ENCODE measurements at places on chromosomes 6 and 20.

GRCh38 chr6:74518035-74518434 lies 687.8 kb downstream of the COL12A1 start:
- DNase-seq, result no peak

- peak; percentile 62 for DNase-seq
These were observed 96.5 kb downstream of the HFE start for GRCh38 chr6:26183581-26184366.

DNA sequence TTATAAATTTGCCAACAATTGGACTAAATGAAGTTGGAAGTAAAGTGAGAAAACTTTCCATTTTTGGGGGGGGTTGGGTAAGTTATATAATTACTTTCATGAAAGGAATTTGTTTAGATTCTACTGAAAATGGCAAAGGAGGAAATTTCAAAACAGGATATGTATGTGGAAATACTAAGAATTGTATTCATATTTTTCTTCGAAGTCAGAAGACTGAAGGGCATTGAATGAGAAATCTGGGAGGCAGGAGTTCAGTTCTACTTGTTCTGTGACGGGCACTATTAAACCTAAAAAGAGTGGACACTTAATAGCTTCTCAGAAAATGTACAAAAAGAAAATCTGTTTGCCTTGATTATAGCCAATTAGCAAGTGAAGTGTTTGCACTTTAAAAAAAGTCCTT lies 114.7 kb downstream of the PRIM2 start:
- DNase-seq, result no peak

- no peak for DNase-seq
These were observed 8.9 kb upstream of the ERVFRD-1 start for GRCh38 chr6:11120271-11121005.

GRCh38 chr6:7468382-7469081 lies 72.9 kb upstream of the DSP start:
- DNase-seq, result no peak

- DNase-seq, result no peak
These were observed 211.1 kb downstream of the PLCB4 start for GRCh38 chr20:9279918-9280401.

DNA sequence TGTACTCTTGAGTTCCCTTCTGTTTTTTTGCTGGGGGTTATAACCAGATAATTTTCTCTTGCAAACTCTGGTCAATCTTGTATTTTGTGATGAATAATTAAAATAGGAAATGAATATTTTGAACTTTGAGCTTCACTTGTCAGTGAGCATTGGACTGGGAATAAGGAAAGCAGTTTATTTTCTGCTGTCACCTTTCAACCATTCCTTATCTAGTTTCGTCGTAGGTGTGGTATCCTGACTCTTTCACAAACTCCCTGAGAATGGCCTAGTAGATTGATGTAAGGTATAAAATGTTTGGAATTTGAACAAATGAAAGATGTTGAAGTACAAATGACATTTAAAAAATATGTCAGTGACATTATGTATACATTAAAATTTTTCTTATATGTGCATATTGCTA lies 98.0 kb downstream of the ZFAND3 start:
- no peak for DNase-seq

DNA sequence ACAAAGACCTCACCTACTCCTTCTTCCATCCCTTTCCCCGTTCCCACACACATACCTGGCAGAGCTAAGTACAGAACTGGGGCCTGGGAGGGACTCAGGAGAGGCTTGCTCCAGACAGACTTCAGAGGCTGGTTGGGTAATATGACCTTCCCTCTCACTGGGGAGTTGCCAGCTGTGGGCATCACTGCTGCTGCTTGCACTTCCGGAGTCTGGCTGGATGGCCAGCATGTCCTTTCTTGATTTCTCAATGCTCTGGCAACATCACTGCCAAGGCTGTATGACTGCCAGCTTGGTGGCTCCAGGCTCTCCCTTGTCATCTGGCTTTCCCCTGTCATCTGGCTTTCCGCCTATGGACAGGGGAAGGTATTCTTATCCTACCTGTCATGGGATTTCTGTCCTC lies 47.8 kb downstream of the CDH22 start:
- no peak for DNase-seq

- DNase-seq, result no peak
These were observed 1.0 kb upstream of the TOMM34 start for GRCh38 chr20:44961011-44961869.

- DNase-seq, result peak; percentile 80
These were observed 93.9 kb upstream of the BTN3A2 start for GRCh38 chr6:26270903-26271667.

Measured in naive B cell (primary cell).